ENCODE measurements at places on chromosomes 11 and 22.

DNA sequence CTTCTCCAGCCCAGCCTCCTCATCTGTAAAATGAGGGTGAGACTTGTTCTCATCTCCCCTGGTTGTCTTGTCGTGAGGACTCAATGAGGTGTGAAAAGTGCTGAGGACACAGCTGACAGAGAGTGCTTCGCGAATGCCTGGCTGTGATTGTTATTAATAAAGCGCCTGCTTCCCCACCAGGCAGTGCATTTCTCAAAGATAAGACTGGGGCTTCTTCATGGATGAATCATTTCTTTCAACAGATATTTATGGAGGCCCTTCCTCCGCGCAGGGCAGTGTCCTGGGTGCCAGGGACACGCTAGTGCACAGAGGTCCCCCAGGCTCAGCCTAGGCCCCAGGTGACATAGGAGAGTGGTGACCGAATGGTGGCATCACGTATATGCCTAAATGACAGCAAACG is 34.3 kb upstream of the SHISAL1 start:
- no peak for DNase-seq

GRCh38 chr11:72700146-72700545 is 25.9 kb upstream of the PDE2A start:
- DNase-seq, result no peak

DNA sequence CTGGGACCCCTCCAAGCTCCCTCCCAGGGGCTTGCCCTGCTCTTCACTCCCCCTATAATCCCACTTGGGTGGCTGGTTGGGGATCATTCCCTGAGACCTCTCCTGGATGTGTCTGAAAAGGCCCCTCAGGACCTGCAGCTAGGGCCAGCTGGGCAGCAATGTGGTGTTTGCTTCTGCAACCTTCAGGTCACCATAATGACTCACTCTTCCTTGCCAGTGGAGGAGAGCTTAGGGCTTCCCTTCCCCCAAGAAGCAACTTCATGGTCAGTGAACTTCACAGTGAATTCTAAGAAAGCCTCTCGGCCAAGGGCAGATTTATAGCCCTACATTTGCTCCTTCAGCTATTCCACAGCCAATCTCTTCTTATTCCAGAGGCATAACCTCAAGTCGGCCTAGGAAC is 45.1 kb upstream of the TSPAN18 start:
- DNase-seq, result no peak

- DNase-seq, result no peak
Observed at GRCh38 chr11:103806130-103806895, 230.1 kb upstream of the DDI1 start.

DNA sequence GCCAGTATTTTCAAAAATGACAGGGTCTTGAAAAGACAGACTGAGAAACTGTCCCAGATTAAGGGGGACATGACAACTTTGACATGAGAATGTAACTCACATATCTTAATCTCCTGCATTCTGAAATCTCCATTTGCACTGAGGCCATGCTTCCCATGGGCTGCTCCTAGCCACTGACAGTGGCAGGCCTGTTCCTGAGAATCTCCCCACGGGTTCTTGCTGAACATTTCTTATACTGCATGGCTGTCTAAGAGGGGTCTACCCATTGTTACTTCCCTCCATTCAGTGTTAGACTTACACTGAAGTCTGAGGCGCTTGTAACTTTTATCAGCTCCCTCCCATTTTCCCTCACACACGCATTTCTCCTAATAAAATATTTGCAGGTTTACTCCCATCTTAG is 1.5 kb downstream of the CEP295 start:
- DNase-seq, result no peak

- peak; percentile 83 for DNase-seq
Observed at GRCh38 chr11:75349521-75350116, 1.8 kb downstream of the ARRB1 start.

GRCh38 chr22:42969348-42969975 is 45.5 kb downstream of the PACSIN2 start:
- DNase-seq, result no peak

- peak; percentile 67 for DNase-seq
Observed at GRCh38 chr22:17972385-17973191, 51.8 kb downstream of the MICAL3 start.

GRCh38 chr11:102791271-102792036 is 6.5 kb downstream of the MMP1 start:
- no peak for DNase-seq

DNA sequence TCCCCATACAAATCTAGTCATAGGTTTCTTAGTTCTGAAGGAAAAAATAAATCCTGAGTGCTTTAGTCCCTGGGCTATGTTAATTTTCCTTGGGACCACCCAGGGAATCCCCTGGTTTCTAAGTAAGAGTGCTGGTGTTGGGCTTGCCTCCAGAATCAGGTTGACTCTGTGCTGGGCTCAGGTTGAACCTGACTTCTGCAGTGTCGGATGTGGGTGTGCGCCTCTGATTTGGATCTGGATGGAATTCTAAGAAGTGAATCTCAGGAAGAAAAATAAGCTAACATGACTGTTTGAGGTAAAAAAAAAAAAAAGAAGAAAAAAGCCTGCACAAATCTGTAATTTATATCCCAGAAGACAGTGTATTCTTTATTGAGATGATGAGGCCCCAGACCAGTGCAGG is 29.0 kb upstream of the NELL1 start:
- no peak for DNase-seq

DNA sequence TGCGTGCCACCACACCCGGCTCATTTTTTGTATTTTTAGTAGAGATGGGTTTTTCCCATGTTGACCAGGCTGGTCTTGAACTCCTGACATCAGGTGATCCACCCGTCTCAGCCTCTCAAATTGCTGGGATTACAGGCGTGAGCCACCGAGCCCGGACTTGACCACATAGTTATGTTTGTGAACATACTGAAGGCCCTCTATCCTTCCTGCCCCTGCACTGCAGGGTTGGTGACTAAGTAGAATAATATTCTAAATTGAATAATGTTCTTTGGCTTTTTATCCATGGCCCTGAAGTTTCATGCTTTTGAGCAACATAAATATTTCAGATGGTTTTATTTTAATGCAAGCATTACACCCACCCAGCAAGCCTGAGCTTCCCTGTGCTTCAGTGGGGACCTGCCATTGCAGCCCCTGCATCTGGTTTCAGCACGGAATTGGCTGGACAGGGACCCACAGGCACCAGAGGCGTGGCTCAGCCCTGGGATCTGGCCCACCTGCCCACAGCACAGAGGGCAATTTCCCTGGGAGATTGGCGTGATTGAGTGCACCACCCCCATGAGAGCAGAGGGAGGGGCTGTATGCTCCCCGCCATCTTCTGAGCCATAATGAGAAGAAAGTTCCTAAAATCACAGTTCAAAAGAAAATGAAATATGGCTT is 460.5 kb downstream of the BRD1 start:
- DNase-seq, result peak; percentile 44

DNA sequence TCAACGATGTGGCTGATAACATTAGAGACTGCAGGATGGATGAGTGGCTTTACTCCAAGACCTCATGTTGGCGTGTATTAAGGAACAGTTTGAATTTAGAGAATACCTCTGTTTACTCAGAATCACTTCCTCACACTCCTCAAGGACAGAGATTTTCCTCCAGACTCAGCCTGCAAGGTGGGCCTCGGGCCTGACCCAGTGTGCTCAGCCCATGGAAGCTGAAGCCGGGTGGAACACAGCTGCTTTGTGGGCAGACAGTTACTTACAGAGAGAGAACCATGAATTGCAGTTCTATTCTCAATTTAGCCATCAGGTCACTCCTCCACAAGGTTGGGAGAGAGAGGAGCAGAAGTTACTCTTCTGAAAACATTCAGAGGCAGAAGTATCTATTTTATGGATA is 135.8 kb downstream of the SNX19 start:
- no peak for DNase-seq

- DNase-seq, result no peak
Observed at GRCh38 chr11:96748639-96749370, 359.0 kb downstream of the JRKL start.

- DNase-seq, result no peak
Observed at GRCh38 chr11:128472128-128473089, 114.9 kb downstream of the ETS1 start.

DNA sequence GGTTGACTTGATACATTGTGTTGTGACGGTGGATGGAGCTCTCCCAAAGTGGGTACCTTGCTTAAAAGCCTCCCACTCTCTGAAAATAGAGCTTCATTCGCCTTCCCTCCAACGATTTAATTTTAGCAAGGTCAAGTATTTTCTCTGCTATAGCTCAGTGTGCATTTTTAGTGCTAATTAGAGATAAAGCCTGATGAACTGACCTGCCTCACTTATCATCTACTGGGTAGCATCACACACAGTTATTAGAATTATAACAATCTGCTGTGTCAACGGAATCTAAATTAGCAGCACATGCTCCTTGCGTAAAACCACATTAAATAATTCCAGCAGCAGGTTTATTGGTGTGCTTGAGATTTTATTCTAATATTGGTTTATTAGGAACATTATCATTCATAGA is 701.7 kb downstream of the NELL1 start:
- DNase-seq, result no peak

- no peak for DNase-seq
Observed at GRCh38 chr22:21635771-21636510, 3.4 kb downstream of the CCDC116 start.

- DNase-seq, result no peak
Observed at GRCh38 chr11:4190098-4190497, 95.5 kb downstream of the RRM1 start.

DNA sequence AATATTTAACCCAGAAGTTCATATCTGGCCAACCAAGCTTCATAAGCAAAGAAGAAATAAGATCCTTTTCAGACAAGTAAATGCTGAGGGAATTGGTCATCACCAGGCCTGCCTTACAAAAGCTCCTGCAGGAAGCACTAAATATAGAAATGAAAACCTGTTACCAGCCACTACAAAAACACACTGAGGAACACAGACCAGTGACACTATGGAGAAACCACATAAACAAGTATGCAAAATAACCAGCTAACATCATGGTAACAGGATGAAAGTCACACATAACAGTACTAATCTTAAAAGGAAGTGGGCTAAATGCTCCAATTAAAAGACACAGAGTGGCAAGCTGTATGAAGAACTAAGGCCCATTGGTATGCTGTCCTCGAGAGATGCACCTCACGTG is 311.4 kb downstream of the DYNC2H1 start:
- no peak for DNase-seq

DNA sequence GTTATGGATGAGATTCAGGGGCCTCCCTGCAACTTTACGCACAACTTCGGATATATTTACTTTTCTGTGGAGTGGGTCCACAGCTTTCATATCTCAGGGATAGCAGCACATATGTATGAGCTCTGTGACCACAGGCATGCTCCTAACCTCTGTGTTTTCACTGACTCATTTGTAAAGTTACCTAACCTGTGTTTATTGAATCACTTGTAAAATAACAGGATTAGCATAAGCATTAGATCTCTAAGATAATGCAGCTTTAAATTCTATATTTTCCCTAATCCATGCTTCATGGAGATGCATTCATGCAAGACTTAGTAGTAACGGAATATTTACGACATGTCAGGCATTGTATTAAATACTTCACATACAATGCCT is 47.9 kb upstream of the DDI1 start:
- DNase-seq, result no peak

DNA sequence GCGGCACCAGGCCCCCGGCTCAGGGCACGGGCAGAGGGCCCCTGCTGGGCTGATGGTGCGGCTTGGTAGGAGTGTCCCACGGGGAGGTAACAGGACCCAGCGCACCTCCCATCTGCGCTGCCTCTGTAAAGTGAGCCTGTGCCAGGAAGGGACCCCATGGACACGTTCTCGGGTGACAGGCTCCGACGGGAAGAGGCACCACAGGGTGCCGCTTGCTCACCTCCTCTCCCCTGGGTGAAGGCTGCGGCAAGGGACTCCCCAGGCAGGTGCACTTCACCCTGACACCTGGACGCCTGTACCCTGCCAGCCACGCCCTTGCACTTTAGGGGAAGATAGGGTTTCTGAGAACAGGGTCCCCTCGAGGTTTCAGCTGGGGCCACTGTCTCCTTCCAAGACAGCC is 48.1 kb downstream of the SHANK2 start:
- peak; percentile 55 for DNase-seq

DNA sequence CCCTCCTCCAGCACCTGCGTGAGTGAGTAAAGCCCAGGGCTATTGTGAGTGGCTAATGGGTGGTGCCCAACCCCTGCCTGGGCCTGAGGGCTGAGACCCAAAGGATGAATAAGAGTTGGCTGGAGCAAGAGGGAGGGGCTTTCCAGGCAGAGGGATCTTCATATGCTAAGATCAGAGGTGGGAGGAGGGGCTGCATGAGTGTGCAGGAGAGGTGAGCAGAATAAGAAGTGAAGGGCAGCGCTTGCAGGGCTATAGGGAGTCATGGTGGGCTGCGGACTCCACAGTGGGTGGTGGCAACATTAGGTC is 3.9 kb downstream of the EMID1 start:
- DNase-seq, result no peak

DNA sequence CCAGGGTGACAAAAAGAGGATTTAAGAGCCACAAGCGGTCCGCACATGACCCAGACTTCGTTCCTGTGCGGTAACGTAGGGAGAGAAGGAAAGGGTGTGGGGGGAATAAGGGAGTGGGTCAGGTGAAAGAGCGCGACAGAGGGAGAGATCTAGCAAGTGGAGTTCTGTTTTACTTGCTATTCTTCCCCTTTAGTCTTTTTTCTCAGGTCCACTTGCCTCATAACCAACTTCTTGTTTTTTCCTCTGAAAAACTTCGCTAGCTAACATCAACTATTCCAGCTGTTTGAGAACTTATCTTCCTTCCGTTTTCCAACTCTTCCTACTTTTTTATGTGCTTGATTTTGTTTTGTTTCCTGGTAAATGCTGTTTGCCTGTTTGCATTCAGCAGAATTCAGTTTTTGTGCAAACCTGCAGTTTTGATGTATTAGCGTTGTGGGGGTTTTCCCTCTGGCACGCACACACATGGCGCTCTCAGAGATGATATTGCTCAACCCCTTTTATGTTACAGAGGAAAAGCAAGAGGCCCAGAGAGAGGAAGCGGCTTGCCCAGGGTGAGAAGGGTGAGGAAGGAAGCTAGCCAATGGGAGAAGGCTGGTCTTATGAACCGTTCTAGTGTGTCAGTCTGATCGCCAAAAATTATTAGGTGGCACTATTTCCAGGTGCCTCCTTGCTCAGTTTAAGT is 592 bp upstream of the CTSC start:
- peak; percentile 82 for DNase-seq

DNA sequence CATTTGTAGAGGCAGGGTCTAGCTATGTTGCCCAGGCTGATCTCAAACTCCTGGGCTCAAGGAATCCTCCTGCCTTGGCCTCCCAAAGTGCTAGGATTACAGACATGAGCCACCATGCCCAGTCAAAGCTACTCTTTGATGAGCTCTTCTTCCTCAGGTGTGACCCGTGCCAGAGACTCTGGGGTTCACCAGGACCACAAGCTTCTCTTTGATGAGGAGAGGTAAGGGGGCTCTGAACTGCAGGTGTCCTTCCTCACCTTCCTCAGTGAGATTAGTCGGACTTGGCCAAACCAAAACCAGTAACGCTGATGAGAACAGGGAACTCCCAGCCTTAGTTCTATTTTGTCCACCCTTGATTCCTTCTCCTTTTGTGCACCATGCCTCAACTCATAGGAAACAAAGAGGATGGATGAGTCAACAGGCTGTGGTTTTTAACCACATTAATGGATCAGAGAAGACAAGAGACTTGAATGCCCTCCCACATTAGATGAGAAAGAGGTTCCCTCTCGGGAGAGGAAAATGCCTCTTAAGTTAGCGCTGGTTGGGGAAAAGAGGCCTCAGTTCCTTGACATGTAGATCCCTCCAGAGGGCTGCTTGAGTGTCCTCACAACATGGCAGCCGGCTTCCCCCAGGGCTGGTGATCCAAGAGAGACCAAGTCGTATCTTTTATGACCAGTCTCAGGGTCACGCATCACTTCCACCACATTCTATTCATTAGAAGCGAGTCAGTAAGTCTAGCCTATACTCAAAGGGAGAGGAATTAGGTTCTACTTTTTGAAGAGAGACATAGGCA is 25.7 kb upstream of the CTR9 start:
- no peak for DNase-seq
